Right kidney (tissue), 9 donors: ENCODE measurements at places on chromosomes 6 and 20.
A peak's percentile ranks its signal among the peaks of the same experiment; 100 is the strongest.

DNA sequence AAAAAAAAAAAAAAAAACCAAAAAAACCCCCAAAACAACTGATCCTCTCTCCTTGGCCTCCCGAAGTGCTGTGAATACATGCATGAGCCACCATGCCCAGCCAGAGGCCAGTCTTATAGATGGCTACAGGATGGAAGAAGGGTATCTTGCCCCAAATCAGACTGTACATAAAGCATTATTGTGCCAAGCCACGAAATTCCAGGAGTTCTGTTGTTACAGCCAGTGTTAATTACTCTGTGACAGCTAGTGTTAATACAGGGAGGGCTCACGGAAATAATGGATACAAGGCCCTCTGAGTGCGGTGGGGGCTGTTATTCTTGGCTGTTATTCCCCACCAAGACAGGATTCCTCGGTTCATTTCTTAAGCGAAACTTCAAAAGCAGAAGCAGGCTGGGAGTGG lies 1.4 kb upstream of the CLPSL2 start:
- no peak for DNase-seq

GRCh38 chr20:14507711-14508110 lies 170.3 kb upstream of the FLRT3 start:
- DNase-seq: no peak

DNA sequence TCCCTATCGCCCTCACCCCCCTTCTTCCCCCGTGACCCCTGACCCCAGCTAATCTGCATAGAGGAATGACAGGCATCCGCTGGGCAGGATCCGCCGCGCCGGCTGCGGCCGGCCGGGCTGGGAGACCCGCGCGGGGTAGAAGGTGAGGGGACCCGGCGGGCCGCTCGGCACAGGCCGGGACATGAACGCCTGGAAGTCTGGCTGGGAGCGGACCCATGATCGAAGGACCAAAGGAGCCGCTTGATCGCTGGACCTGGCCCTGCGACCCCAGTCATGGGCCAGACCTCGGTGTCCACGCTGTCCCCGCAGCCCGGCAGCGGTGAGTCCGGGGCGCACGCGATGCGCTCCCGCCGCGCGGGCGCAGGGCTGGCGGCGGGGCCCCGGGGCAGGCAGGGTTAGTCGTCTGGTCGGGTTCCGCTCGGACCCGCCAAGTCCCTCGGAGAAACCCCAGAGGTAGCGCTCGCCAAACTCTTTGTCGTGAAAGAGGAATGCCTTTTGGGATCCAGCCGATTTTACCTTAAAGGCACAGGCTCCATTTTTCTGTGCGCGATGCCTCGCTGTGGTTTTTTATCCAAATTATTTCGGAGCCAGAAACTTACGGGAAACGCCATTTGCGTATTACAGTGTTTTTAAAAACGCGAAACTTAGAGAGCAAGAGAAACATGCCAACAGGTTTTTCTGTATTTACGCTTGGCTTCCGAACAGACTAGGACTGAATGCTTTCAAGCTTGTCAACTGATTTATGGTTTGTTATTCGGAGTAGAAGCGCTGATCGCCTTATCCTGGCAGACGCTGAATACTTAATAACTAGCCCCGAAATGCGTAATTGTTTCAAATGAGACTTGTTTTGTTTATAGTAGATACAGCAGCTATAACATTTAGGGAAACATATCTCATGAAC lies at the start of gene PHACTR2:
PHACTR2 (plus strand) TSS at position 75 of the 901 bp plus-strand sequence; CDS start at position 274, 199 bp downstream.
- DNase-seq: peak; percentile 98

- no peak for DNase-seq
Measured at GRCh38 chr6:118401325-118401975, 146.6 kb upstream of the PLN start.

GRCh38 chr20:24765316-24766142 lies 183.5 kb upstream of the CST7 start:
- no peak for DNase-seq

GRCh38 chr20:3760655-3761348 lies 6.8 kb downstream of the ADISSP start:
- no peak for DNase-seq

GRCh38 chr20:56857950-56858349 lies 228.8 kb downstream of the TFAP2C start:
- DNase-seq: no peak

GRCh38 chr6:2976060-2976459 lies 4.7 kb upstream of the SERPINB6 start:
- no peak for DNase-seq

DNA sequence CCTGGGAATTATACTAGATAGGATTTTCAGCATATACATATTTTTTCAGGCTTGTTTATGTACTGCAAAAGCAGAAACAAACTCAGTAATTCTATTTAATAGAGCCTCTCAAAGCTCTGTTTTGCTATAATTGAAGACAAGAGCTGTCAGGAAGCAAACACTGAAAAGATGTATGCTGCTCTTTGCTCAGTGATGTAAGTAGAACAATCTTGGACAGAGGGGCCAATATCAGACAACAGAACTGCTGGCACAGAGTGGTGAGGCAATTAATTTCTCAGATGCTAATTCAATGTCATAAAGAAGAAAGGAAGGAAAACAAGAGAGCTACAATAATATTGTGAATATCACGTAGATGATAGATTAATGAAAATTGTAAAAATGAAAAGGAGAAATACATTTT lies 663.3 kb upstream of the ADGRB3 start:
- DNase-seq: no peak

GRCh38 chr6:146028252-146028795 lies 538 bp upstream of the GRM1 start:
- DNase-seq: peak; percentile 45

DNA sequence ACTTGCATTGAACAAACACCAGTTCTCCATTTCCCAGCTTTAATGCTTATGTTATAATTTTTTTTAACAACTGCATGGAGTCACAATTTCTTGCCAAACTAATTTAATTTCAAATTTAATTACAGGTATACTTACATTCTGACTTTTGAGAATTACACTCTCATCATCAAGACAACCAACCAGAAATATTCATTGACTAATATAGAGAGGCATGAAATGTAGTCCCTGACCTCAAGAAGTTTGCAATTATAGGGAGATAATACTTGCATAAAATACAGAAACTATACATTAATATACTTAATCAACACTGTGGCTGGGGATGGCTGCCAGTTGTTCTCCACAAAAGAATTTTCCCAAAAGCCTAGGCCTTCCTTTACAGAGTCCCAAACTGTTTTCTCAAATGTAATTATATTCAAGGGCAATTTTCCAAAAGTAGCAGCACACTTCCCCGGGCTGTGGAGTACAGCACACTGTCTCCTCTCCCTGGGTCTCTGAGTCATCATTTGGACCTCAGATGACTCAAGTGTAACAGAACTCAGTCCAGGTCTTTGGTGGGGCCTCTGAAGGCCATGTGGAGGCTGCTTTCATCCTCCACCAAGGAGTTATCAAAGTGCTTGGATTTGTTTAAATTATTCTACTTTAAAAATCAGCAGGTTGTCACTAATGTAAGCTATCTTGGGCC lies 114.1 kb downstream of the KIF16B start:
- DNase-seq: no peak

DNA sequence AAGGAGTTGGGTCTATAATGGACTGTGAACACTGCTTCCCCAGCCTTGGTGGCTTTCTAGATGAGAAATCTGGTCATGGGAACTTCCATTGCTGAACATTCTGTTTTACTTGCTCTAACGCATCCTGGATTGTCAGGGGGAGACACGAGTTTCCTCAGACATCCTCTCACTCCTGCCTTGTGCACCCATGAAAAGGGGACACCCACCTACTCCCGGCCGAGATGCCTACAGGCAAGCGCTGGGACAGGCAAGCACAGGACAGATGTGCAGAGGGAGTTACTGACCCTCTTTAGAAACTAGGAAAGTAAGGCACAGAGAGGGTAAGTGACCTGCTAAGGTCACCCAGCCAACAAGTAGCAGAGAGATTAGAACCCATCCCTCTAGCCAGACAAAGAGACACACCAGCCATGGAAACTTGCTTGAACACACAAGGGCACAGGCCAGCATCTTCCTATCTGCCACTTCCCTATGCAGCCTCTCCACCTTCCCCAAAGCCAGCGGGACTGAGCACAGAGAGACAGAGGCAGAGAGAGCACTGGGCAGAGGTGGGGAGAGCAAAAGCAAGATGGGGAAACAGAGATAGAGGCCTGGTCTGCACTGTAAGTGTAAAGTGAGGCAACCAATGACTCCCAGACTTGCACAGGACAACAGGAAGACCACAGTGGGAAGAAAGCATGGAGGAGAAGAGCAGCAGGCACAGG lies 845 bp upstream of the SFTA2 start:
- DNase-seq: no peak

DNA sequence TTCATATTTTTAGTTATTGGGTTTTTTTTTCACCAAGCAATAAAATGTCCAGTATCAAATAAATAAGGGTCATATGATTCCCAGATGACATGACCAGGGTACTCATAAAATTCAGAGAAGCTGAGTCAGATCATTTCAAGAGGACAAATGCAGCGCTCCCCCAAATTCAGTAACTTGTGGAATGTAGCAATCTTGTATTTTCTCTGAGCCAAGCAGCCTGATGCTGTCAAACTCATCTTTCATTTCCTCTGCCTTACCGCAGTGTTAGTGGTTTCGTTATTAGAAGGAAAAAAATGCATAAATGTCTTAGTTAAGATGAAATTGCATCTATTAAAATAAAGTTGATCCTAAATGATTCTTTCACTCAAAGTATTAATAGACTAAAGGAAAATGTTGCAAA lies 57.8 kb upstream of the EDN1 start:
- DNase-seq: no peak

DNA sequence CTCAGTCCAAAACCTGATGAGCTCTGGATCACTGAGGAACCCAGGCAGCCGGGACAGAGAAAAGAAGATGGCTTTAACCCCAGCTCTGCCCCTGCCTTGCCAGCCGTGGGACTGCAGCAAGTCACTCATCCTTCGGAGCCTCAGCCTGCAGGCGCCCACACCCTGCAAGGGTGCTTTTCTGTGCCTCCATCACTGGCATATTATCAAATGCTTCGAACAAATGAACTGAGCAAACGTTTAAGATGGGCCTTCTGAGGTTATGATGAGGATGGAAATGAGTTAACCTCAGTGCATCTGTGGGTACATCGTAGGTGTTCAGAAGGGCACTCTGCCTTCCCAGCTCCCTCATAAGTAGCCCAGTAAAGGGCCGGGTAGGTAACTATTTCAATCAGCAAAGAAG lies 79.0 kb downstream of the NFATC2 start:
- no peak for DNase-seq

GRCh38 chr6:78910591-78911171 lies 43.3 kb downstream of the IRAK1BP1 start:
- DNase-seq: peak; percentile 44

GRCh38 chr20:2596673-2597279 lies 55.7 kb upstream of the NOP56 start:
- DNase-seq: no peak

- no peak for DNase-seq
Measured at GRCh38 chr20:48744515-48744914, 83.3 kb downstream of the PREX1 start.

GRCh38 chr20:45993197-45993951 lies 15.3 kb upstream of the MMP9 start:
- DNase-seq: no peak

DNA sequence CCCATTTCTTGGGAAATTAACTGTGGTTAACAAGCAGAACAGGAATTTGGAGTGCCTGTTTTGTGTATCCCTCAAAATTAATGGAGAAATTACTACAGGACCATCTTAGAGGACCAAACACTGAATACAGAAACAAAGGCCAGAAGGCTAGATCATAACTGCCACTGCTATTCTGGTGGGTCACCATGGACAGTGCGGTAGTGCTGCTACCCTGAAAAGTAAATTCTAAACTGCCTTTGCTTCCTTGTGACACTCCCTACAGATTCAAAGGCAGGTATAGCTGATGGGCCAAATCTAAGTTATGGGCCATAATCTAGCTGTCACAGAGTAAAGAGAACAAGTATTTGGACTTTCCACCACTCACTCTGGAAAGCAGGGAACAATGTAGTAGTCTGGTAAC lies 575.8 kb upstream of the ADGRB3 start:
- DNase-seq: no peak

GRCh38 chr20:10558635-10559187 lies 115.1 kb downstream of the JAG1 start:
- no peak for DNase-seq

- no peak for DNase-seq
Measured at GRCh38 chr6:50270415-50270814, 220.7 kb upstream of the DEFB112 start.

GRCh38 chr6:2796861-2797260 lies 31.7 kb downstream of the WRNIP1 start:
- no peak for DNase-seq

GRCh38 chr20:24479595-24479994 lies 10.2 kb downstream of the SYNDIG1 start:
- no peak for DNase-seq

GRCh38 chr6:36856277-36856676 lies 17.0 kb upstream of the CPNE5 start:
- DNase-seq: no peak

DNA sequence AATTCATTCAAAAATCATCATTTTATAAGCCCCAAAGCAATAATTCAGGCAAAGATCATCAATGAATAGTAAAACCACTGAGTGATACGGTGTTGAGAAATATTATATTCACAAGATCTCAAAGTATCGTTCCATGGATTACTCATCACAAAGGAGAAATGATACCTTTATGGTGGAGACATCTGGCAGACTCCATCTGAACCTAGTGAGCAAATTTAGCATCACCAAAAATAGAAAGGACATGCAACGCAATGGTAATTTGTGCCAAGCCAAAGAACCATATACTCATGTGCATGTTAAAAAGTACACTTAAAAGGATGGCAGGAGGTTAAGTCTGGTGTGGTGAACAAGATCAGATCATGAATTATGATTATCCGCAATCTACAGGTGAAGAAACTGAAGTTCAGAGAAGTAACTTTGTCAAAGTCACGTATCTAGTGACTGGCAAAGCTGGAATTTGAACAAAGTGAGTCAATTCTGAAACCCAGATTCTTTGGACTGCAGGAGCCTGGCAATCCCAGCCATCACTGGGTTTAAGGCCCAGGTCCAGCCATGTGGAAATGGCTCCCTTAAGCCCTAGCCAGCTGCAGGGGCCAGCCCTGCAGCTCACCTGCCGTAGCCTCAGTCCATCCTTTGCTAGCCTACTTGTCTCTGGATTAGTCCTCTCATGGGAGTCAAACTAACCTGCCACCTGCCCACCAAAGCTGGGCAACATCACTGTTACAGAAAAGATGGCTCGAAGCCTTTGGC lies 68.3 kb downstream of the PDE10A start:
- DNase-seq: no peak

- no peak for DNase-seq
Measured at GRCh38 chr6:43938178-43939105, 168.4 kb downstream of the VEGFA start.

GRCh38 chr20:2538931-2539720 lies 2.8 kb downstream of the TMC2 start:
- DNase-seq: no peak

- DNase-seq: no peak
Measured at GRCh38 chr6:5450073-5450472, 188.8 kb downstream of the FARS2 start.

DNA sequence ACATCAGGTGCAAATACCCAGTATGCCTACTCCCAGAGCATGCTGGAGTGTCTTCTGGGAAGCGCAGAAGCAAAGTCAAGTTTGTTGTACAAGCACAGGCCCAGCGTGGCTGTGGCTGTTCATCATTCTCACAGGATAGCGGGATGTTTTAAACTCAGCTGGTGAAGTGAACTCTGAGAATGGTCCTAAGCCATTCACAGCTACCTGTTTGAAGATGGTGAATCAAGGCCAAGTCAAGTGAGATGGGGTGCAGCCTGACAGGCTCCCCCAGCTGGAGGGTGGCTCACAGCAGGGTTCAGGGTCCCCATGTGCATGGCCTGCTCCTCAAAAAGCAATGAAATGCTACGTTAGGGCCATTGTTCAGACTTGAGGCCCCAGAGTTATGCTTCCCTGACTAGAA lies 304.7 kb upstream of the FOXQ1 start:
- DNase-seq: no peak
